ENCODE measurements at places on chromosomes 7 and 10.

GRCh38 chr10:129871966-129872365 lies 92.1 kb downstream of the EBF3 start:
- DNase-seq = no peak

DNA sequence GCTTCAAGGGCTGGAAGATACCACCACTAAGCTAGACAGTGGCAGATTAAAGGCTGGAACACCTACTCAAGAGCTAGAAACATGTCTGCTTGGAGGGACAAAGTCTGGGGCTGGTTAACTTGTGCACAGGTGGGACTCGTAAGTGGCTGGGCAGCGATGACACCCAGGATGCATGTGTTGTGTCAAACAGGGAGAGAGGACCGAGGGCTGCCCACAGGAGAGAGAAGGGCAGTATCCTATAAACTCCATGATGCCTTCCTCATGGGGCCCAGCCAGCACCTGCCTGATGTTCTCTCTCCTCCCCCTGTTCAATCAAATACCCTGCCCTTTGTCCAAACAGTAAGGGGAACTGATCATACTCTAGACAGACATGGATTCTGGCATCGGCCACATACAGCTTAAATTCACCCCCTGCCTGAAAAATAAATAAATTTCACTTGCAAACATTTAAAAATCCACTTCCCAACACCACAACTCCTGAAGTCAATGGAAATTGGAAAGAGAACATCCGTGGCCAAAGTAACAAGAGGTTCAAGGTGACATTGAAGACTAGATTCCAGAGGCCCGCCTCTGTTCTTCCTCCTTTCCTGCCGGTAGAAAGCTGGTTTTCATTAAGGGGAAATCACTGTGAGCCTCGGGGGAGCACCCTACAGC lies 50.6 kb downstream of the CHST15 start:
- no peak for DNase-seq

- no peak for DNase-seq
These were observed 16.2 kb downstream of the KIFBP start for GRCh38 chr10:69004821-69005220.

- no peak for DNase-seq
These were observed 32.9 kb upstream of the CRYGN start for GRCh38 chr7:151472644-151473380.

GRCh38 chr7:123548406-123548805 lies 9.2 kb downstream of the NDUFA5 start:
- DNase-seq = no peak

- no peak for DNase-seq
These were observed 16.0 kb downstream of the SFTPD start for GRCh38 chr10:79932841-79933379.

- peak; percentile 98 for DNase-seq
These were observed 56.5 kb upstream of the CREB5 start for GRCh38 chr7:28355635-28356319.

GRCh38 chr10:101774589-101775272 lies 1.2 kb downstream of the FGF8 start:
- no peak for DNase-seq

GRCh38 chr7:157097569-157097968 lies 41.2 kb upstream of the UBE3C start:
- peak; percentile 4 for DNase-seq

DNA sequence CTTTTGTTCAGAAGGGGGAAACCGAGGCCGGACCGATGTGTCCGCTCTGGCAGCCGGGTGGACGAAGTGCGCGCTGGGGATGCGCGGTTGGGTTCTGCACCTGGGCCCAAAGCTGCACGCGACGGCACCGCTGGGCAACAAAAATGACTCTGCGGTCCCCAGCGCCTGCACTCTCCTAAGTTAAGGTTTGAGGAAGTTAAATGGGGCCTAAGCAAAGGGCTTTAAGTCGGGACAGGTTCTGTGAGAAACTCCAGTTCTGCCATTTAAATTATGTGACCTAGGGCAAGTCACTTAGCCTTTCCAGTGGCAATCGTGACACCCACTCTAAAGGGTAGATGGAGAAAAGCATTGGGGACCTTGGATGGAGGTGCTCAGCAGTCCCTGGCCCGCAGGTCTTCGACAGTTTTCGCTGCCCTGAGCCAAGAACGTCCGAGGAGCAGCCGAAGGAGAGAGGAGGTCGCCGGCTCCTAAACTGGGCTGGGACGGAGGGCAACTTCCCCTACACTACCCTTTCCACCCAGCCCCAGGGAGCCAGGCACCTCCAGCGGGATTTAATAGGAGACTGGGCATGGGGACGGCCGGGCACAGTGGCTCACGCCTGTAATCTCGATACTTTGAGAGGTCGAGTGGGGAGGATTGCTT lies 534 bp upstream of the ACBD5 start:
- DNase-seq = no peak

DNA sequence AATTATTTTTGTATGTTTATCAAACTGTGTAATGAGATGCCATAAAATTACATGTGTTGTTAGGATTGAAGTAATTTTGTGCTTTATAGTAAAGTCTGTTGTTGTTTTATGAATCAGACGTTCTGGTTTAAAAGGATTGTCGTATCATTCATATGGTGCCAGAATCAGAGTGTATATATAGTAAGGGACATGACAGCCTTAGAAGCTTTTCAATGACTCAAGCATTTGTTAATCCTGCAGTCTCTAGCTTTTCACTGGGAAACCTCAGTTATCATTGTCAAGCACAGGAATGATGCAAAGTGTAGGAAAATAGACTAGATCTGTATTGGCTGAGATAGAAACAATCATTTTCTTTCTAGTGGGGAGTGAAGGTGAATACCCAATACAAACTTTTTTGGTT lies 57.5 kb downstream of the TRRAP start:
- DNase-seq = no peak

GRCh38 chr10:8369666-8370065 lies 315.2 kb downstream of the GATA3 start:
- DNase-seq = no peak

GRCh38 chr7:11699666-11700065 lies 132.3 kb downstream of the THSD7A start:
- no peak for DNase-seq

- DNase-seq = no peak
These were observed 9.3 kb downstream of the RASGEF1A start for GRCh38 chr10:43257347-43258210.

DNA sequence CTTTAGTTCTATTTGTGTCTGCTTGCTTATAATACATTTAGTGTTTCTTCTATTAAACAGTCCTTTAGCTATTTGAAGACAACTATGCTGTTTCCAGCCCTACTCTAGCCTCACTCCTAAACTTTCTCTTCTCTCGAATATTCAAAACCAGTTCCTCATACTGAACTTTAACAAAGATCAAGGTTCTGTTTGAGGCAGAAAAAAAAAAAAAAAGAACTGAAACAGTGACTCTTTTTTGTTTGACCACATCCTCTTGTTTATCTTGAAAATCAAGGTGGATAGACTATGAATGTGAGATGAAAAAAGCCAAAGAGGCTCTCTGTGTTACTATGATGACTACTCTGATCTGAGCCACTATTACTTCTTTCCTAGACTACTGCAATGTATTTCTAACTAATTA lies 154.3 kb downstream of the ZNF365 start:
- DNase-seq = no peak

GRCh38 chr10:110527731-110528171 lies 30.0 kb downstream of the DUSP5 start:
- no peak for DNase-seq

DNA sequence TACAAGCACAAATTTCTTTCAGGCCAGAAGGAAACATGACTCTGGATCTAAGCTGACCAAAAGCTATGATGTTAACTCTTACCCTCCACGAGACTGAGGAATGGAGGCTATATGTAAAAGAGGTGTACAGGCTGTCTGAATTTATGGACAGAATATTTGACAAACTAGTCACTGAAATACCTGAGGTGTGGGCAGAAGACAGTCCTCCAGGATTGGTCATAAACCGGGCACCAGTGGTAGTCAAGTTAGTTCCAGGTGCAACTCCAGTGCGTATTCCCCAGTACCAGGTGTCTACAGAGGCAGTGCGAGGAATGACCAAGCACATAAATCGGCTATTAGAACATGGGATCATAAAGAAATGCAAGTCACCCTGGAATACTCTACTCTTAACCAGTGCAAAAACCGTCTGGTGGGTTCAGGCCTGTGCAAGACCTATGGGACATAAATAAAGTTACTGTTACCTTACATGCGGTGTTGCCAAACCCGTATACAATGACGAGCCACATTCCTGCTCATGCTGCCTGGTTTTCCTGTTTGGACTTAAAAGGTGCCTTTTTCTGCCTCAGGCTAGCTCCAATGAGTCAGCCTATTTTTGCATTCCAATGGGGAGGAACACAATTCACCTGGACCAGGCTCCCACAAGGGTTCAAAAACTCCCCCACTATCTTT lies 6.7 kb upstream of the CYREN start:
- no peak for DNase-seq

DNA sequence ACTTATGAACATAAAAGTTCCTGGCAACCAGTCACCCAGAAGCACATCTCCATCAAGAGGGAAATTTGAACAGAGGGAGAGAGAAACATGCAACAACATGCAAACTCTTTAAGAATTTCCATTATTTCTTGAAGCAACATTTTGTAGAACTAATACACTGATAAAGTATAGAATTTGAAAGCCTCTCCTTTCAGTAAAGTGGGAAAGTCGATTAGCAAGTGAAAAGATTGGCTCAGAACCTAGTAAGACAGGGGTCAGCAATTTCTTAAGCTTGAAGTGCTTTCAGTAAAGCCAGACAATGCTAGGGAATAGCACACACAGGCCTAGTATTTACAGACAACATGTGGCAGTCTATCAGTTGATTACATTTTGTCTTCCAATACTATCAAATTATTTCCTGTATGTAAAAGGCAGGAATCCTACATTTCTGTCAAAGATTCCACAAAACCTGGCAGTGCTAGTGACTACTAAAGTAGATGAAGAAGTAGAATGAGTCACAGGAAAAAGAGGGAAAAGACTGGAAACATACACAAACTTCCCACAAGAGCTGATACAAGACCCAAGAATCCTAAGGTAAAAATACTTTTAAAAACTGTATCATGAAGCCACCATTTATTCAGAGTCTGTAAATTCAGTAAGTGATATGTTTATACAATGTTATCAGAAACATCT lies 25.2 kb downstream of the DNAJC1 start:
- no peak for DNase-seq

DNA sequence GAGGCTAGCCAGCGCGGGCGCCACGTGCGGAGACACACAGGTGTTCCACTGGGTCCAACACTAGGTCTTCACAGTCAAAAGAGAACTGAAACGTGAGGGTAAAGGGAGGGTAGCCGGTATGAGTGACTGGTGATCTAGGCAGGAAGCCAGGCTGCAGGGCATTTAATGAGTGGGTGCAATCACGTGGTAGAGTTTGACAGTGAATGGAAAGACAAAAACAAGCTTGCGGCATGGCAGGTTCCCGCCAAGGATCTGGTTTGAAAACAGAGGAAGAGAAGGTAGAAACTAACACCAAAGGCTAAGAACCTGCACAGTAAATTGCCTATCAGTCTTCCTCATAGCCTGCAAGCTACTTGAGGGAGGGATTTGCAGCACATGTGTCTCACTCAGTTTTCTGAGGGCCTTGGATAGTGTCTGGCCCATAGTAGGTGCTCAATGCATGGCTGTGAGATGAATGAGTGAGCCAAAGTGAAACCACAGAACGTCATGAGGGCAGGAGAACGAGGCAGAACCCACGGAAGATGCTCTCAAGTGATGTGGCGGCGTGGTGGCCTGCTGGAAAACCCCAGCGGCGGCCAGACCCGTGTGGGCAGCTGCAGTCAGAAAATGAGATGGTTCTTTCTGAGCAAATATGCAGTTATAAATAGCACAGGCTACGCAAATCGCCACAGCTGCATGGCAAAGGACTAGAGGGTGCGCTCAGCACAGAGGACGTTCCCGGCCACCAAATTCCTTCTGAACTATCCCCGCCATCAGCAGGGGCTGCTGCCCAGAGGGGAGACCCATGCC lies 183.6 kb upstream of the NFE2L3 start:
- DNase-seq = peak; percentile 80

- DNase-seq = no peak
These were observed 84.8 kb downstream of the FOXL3 start for GRCh38 chr7:374706-375311.

DNA sequence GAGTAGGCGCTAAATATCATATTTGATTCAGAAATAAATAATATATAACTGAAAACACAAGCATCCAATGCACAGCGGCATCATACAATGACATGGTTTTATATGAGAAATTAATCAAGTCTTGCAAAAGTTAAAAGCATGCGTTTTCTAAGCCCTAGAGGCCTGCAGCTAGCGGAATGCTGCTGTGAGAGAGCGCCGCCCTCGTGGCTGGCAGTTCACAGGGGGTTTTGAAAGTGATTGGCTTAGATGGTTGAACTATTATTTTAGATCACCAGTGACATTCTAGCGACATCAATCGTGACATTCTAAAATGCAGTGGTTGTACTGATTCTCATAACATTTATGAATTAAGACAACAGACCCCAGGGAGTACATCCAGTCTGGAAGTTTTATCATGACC lies 235.2 kb upstream of the MGMT start:
- no peak for DNase-seq

- no peak for DNase-seq
These were observed 1.4 kb downstream of the MDH2 start for GRCh38 chr7:76049295-76049694.

DNA sequence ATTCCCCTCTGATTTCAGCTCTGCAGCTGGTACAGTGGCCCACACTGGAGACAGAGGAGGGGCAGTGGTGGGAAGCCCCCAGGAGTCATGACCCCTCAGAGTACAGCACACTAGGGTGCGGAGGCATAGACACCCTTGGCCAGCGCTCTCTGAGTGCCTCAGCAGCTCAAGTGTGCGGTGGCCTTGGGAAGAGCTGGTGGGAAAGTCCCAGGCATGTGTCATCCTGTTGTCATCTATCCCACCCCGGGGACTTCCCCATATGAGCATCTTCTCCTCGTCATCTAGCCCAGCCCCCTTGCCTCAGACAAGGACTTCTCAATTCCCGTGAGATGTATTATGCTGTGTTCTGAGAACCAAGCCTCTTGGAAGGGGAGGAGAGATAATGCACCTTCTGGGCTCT lies 15.6 kb upstream of the PPIF start:
- DNase-seq = no peak

- no peak for DNase-seq
These were observed 49.7 kb downstream of the UNC5B start for GRCh38 chr10:71262027-71262426.

GRCh38 chr10:23146258-23146657 lies 45.9 kb upstream of the PTF1A start:
- no peak for DNase-seq

GRCh38 chr10:68601501-68602265 lies 41.5 kb downstream of the TET1 start:
- DNase-seq = no peak

- no peak for DNase-seq
These were observed 85.4 kb upstream of the PLXDC2 start for GRCh38 chr10:19730907-19731217.

GRCh38 chr10:75050149-75050919 lies 61.1 kb upstream of the SAMD8 start:
- no peak for DNase-seq

GRCh38 chr10:97388152-97388551 lies 13.0 kb downstream of the RRP12 start:
- no peak for DNase-seq

DNA sequence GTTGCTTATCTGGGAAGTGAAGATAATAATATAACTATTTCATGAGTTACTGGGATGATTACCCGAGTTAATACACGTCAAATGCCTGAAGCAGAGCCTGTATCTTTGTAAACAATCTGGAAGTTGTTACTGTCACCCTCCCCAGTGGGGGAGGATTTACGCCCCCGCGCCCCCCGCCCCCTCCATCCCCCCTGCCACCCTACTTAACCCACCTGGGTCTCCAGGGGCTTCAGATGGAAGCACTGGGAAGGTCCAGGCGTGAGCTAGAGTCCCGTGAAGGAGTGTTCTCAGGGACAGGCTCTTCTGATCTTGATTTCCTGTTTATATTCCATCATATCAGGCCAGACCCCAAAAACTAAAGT lies 691 bp upstream of the PPA1 start:
- DNase-seq = no peak
